ENCODE measurements at places on chromosomes 5 and 9.

GRCh38 chr5:139942243-139942642, 100.9 kb downstream of the NRG2 start:
- DNase-seq = no peak

DNA sequence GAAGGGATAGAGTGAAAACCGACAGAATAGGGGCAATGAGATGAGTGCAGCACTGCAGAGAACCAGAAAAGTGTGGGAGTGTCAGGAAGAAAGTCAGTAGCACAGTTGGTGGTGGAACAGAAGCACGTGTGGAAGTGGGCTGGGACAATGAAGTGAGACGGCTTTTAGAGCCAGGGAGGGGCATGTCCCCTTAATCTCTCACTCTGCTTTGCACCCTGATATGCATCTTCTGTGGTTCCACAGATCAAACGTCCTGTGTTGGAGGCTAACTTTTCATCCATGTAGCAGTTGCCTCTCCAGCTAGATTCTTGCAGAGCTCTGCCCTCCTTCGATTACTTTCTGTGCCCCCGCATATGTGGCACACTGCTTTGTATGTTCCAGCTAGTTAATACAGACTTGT, 163.6 kb downstream of the DOCK8 start:
- DNase-seq = no peak

- no peak for DNase-seq
Measured at GRCh38 chr9:106964329-106964728, 101.4 kb downstream of the ZNF462 start.

DNA sequence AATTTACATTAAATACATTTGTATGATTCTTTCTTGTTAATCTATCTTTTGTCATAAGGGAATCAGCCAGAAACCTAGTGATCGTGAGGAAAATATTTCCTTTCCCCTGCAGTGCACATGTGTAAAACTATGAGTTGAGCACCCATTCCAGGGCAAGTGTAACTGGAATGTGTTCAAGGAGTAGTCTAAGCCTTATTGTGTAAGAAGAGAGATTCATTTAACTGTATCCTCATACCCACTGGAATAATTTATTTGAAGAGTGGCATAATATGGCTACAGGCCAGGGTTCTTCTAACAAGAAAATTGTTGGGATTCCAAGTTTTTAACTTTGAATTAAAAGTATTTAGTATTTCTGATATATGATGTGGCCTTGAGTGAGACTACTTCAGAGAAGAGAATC, 1692.7 kb downstream of the EFNA5 start:
- DNase-seq = no peak

DNA sequence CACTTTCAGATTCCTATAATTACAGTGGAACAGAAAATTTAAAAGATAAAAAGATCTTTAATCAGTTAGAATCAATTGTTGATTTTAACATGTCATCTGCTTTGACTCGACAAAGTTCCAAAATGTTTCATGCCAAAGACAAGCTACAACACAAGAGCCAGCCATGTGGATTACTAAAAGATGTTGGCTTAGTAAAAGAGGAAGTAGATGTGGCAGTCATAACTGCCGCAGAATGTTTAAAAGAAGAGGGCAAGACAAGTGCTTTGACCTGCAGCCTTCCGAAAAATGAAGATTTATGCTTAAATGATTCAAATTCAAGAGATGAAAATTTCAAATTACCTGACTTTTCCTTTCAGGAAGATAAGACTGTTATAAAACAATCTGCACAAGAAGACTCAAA, 29.5 kb downstream of the ZFYVE16 start:
- no peak for DNase-seq

DNA sequence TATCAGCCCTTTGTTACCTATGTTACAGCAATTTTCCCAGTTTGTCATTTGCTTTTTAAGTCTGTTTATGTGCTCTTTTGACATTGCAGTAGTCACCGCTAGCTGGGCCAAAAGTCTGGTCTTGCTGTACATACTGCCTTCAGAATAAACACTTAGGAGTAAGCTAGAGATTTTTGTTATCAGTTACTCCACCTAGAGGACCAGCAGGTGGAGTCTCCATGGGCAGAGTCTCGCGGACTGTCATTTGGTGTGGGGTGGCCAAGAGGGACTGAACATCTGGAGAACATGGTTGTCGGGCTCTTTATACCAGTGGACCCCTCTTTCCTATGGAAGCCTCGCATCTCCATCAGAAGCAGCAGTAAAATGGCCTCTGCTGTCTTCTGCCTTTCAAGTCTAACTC, 10.8 kb upstream of the MGAT1 start:
- no peak for DNase-seq

- no peak for DNase-seq
Measured at GRCh38 chr9:126915846-126916543, 1.4 kb downstream of the RALGPS1 start.

- DNase-seq = no peak
Measured at GRCh38 chr9:136429683-136430491, 9.8 kb downstream of the INPP5E start.

DNA sequence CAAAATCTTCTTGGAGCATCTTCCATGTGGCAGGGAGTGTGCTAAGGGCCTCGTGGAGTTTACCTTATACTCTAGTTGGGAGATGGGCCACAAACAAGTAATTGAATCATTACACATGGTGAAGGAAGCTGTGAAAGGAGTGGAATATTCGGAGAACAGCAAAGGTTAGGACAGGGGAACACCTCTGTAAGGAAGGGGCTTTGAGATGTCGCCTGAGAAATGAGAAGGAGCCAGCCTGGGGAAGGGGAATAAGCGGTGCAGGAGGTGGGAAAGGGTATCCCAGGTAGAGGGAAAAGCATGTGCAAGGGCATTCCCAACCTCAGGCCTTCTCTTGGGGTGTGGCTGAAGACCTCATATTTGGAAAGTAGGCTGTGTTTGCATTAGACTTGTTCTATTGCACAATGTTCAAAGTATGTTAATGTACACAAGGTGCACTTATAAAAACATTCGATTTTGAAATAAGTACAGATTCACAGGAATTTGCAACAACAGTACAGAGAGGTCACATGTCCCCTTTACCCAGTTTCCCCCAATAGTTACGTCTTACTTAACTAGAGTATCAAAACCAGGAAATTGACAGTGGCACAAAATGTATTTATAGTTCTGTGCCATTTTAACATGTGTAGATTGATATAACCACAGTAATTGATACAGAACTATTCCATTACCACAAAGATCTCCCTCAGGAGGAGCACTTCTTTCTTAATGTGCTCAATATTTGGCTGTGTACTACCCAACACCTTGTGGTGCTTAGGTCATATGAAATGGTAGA, 2.4 kb upstream of the STOM start:
- no peak for DNase-seq

DNA sequence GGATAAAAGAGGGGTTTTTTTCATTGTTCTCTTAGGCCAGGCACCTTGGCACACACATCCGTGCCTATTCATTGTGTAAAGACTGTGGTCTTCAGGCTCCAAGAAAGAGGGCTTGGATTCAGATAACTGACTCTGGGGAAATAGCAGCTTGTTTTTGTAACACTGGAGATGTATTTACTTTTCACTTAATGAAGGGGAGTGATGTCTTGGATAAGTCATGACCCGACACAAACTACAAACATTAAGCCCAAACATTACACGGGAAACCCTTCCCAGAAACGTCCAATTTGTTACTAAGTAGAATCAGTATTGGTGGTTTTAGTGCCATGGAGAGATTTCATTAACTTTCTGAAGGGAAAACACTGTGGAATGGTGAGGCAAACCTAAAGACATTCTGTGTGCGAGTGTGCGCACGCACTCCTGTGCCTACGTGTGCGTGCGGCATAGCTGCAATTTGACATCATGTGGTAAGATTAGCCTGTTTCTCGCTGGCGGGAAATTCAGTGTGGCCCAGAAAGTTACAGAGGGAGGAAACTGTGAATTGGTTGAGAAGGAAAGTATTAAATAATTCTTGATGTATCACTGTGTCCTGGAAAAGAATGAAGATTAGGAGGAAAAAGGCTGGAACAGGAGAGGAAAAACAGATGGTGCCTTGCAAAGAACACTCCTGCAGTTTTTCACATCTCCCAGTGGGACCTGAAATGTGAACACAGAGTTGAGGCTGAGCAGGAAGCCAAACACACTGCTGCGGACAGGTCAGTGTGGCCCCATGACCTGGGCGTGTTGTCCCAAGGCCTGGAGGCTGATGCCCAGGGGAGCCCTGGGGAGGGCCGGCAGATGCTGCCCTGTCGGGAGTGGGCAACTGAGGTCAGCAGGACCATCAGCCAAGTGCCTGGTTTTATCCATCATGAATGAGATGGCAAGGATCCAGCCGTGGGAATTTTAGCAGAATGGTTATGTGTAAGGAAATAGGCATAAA, 108.5 kb downstream of the GAS1 start:
- no peak for DNase-seq

DNA sequence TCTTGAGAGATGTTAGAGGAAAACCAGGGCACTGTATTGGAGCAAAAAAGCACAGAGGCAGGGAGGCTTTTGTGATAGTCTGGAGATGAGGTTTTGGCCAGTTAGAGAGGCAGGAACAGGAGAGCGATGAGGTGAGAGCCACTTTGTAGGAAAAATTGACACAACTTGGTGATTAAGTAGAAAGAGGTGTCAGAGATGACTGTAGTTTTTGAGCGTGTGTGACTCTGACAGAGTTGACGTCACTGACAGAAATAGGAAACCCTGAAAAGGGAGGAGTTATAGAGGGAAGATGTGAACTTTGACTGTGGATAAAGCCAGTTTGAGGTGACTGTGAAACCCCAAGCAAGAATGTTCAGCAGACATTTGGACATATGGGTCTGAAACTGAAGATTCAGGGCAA, 15.7 kb downstream of the NFX1 start:
- DNase-seq = no peak

- DNase-seq = no peak
Measured at GRCh38 chr9:35636135-35636876, 14.4 kb downstream of the SIT1 start.

GRCh38 chr5:95486191-95486590, 68.6 kb downstream of the SKIC3 start:
- DNase-seq = no peak

DNA sequence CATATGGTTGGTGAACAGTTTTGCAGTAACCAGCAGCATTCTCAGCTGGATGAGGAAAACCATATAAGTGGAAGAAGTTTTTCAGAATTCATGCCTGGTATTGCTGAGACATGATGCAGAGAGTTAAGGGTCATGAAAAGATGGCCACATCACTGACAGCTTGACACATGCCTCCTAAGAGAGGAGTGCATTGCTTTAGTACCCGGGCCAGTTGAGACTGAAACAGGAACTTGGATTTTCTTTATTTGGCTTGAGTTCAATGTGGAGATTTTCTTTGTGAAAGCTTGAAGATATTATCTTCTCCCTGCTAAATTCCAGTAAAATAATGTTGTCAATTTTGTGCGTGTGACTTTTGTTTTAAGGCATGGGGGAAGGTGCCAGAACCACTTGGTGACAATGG, 35.8 kb downstream of the HACD4 start:
- no peak for DNase-seq

GRCh38 chr5:50694027-50694590, 27.7 kb downstream of the PARP8 start:
- DNase-seq = no peak

DNA sequence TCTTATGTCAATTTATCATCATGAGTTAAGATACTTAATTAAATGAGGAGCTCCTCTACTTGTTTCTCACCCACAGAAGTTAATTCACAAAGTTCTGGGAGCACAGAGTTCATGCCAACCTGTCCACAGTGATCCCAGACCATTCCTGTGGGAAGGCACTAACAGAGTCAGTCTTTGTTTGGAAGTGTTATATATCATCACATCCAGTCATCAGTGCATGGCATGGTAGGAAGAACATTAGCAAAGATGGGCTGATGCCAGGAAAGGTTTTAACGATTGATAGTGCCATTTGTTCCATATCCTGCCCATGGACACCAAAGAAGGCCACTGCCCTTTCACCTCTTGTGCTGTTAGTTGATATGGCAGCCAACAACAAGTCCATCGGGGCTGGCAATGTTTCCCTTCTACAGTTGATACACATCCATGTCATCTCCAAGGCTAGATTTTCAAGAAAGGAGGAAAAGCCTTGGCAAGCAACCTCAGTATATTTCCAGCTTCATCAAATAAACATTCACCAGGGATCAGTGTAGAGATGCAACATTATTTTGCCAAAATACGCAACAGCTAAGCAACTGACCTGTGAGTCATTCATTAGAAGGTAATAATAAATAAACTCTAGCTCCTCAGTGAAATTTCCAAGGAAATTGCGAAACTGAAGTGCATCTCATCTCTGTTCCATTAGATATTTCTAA, 169.6 kb downstream of the RORB start:
- no peak for DNase-seq

DNA sequence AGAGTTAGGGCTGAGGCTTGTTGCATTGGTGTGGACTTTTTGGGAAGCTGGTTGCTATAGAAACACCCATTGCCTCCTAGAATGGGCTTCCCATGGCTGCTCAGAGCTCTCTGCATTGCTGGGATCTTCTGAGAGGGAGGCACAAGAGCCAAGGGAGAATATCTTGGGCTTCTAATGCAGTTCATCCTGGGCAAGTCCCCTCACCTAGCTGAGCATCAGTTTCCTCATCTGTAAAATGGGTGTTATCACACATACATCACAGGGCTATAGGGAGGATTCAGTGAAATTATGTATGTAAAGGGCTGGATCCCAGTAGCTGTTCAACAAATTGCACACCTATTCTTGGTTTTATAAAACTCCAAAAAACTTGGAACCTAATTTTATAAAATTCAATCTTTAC, 106.1 kb upstream of the ALDH1B1 start:
- no peak for DNase-seq

DNA sequence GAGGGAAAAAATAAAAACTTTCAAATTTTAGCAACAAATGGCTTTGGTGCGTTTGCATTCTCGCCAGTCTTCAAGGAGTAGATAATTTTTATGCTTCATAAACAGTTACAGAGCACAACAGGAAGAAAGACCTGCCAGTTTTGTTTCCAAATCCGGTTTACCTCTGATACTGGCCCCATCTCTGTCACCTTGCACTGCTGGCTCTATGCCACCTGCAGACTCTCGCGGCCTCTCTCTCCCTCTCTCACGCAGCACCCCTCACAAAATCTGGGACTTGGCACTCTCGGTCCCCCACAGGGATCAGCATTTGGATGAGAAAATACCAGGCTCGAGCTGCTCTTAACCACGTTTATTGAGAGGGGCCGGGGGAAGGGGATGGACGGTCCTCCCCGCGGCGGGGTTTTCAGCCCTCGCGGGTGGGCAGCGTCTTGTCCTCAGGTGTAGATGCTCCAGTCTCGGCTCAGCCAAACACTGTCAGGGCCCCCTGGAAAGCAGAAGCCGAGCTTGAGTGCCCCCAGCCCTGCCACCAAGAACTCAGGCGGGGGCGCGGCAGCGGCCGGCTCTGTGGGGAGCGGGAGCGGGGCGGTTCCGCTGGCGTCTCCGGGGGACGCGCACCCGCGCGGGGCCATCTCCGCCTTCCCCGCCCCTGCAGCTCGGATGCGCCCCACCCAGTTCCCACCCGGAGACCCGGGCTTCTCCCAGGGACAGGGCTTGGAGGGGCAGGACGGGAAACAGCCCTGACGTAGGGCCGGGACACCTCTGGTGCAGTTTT, 1.3 kb downstream of the SCGB3A1 start:
- no peak for DNase-seq

All from endothelial cell (in vitro differentiated cells).